ENCODE measurements at places on chromosomes 5 and 9.

DNA sequence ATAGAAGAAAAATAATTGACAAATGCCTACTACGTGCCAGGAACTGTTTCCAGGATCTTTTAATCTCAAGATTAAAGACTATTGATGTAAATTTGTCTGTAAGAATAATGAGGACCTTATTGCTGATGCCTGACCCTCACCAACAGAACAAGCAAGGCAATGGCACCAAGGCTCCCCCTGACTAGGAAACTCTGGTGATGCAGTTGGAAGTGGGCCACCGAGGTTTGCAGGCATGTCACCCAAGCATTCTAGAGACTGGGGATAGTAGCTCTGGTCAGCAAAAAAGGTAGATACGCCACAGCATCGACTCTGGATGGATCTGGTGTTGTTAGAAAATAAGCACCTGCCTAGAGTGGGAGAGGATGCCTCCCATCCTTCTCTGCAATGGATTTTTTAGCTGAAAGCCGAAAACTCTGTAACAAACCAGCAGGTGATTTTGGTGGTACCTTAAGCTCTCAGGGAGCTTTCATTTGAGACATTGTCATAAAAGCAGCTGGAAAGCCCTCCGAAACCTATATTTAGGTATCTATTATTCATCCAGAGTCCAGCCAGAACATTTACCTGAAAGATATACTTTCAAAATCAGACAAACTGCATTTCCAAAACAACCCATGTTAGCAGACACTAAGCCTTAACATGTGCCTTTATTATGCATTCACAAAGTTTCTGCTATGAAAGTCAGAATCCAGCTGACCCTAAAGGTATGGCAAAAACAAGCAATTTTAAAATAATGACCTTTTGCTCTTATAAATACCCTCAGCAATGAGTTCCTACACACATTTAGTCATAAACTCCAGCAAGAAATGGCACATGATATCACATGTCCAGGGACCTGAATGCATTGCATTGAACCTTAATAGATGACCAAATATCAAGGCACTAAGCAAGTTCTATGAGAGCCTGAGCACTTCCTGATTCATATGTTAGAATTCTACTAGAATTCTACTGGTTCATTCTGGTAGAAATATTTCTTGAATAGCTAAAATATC lies 308.4 kb downstream of the PDE4D start:
- no peak for DNase-seq

DNA sequence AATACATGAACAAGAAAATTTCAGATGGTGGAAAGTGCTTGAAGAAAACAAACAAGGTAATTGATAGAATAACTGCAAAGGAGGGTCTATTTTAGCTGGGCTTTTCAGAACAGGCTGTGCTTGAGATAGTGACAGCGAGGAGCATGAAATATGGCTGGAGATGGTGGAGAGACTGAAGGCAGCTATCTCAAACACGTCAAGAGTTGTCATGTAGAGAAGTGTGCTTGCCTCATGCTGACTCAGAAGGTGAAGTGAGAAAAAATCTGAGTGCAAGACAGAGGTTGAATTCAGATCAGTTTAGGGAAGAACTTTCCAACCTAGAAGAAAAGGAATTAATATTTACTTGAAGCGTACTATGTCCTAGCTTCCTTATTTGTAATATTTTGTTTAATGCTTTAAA lies 115.5 kb upstream of the RANBP3L start:
- DNase-seq = no peak

DNA sequence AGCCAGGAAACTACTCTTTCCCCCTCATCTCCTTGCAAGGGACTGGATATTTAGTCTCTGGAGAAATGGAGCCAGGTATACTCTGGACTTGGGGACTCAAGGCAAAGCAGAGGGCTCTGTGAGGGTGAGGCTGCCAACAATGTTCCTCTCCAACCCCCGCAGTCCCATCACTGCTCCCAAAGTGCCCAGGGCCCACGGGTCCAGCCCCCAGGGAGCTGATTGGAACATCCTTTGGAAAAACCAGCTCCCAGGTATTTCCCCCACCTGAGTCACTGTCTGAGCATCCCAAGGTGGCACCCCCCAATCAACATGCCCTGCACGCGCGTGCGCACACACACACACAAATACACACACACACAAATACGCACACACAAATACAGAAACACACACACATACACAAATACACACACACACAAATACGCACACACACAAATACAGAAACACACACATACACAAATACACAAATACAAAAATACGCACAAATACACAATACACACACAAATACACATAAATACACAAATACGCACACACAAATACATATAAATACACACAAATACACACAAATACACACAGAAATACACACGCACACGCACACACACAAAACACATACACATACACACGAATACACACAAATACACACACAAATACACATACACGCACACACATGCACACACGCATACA lies 137.4 kb downstream of the DAB2IP start:
- no peak for DNase-seq

DNA sequence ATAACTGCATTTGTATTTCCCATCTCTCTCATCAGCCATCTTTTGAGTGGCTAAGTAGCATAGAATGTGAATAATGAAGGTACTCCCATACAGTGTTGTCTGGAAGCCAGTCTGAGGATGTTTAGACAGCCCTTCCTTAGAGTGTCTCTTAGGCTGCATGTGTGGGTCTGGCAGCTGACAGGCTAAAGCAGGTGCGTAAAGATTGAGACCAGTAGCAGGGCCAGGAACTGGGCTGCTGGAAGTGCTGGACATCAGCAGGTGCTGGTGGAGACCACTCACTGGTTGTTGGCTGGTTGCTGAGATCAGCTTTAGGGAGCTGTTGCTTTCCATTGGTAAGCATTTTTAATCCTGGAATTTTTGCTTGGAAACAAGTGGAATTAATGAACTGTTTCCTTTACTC lies 197.5 kb downstream of the PCSK5 start:
- DNase-seq = no peak

DNA sequence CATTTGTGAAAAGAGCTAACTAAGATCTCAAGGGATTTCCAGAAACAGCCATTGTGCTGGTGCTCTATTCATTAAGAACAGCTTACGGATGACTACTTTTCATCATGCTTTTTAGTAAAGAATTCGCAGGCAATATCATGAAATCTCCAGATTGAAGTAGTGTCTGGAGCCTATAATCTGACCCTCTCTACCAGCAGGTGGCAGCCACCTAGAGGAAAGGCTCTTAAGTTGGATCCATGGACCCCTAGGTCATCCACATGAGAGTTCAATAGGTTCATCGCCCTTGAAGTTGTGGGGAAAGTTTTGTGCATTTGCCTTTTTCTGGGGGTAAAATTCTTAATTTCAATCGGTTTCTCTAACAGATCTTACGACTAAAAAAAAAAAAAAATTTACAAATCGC lies 82.3 kb downstream of the SLC1A3 start:
- DNase-seq = no peak

- no peak for DNase-seq
Measured at GRCh38 chr9:137416563-137417151, 6.3 kb downstream of the EXD3 start.

DNA sequence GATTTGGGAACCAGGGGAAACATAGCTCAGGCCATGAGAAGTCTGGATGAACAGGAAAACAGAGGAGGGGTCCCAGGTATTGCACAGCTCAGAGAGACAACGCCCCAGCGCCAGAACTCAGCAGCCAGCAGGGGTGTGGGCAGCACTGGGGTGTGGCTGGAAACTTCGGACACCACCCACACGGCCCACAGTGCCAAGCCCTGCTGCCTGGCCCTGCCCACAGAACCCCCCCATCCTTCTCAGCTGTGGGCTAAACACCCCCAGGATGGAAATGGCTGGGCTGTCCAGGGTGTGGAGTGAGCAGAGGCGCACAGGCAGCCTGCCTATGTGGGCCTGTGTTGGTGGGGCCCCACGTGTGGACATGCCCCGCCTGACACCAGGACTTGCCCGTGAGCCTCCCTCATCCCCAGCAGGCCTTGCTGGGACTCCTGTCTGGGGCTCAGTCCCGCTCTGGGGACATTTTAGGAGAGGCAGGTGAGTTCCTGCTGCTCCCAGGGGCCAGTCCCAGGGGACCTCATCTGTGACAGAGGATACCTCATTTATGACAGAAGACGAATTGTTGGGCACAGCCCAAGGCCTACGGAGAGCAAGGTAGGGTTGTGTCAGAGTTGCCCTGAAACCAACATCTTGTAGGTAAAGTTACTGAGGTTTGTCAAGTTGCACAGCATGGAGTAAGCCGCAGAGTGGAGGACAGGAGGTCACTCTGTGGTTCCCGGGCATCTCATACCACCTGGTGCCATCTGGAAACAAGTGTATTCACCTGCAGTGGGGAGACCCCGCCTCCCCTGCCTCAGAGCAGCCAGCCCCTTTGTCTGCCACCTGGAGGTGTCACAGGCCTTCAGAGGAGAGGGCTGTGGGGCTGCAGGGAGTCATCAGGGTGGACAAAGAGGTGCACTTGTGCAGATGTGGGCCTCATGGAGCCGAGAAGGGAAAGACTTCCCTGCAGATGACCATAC lies 183.2 kb downstream of the AUH start:
- no peak for DNase-seq

DNA sequence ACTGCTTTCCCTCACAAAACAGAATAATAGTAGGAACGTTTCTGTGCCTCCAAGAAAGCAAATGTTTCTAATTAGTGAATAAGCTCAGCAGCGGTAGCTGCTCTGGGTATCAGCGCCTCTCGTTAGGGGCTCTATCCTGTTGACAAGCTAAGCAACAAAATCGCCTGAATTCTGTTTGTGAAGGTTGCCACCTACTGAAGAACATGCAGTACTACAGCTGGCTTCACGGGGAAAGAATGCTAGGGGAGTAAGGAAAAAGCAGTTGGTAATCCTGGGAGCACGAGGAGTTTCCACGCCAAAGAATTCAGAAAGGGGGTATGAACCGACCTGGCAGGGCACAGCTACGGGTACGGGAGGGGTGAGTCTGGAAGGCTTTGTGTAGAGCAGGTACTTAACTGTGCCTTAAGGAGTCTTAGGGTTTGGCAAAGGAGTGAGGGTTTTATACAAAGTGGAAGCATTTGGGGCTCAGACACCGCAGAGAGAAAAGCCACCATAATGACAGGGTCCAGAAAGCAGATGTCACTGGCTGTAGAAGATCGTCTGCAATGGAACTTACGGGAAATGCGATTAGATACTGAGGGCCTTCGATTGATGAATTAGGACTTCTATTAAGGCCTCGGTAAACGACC lies 171.7 kb downstream of the TTC39B start:
- no peak for DNase-seq

DNA sequence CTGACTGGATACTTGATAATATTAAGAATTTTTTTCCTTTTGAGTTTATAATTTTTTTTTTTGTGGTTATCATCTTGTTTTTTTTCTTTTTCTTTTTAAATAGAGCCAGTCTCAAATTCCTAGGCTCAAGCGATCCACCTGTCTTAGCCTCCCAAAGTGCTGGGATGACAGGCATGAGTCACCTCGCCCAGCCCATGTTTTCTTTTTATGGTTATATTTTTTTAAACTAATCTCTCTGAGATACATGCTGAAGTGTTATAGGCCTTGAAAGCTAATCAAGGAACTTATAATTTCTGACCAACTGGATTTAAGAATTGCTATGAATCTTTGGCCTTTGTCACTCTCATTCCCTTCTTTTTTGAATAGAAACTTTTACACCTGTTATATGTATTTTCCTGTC lies 6.8 kb upstream of the AMACR start:
- DNase-seq = no peak

- DNase-seq = no peak
Measured at GRCh38 chr5:141848744-141849414, 29.3 kb downstream of the PCDH1 start.

DNA sequence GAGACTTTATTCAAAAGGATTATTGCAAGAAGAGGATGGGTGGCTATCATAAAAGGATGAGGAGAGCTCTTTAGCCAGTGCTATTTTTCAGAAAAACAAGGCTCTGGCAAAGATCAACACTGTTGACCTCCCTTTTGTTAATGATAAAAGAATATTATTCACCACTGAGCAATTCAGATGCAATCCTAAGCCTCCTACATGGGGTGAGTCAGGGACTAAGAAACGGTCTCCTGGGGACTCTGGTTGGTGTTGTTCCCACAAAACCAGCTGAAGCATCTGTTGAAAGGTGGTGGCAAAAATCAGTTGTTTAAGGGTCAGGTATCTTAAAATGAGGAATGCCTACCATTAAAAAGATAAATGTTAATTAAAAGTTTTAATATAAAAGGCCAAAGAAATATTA lies 7.7 kb upstream of the GCNT1 start:
- DNase-seq = no peak

- no peak for DNase-seq
Measured at GRCh38 chr5:84301535-84301934, 83.1 kb downstream of the EDIL3 start.

- no peak for DNase-seq
Measured at GRCh38 chr5:134565791-134566740, 40.6 kb downstream of the JADE2 start.

DNA sequence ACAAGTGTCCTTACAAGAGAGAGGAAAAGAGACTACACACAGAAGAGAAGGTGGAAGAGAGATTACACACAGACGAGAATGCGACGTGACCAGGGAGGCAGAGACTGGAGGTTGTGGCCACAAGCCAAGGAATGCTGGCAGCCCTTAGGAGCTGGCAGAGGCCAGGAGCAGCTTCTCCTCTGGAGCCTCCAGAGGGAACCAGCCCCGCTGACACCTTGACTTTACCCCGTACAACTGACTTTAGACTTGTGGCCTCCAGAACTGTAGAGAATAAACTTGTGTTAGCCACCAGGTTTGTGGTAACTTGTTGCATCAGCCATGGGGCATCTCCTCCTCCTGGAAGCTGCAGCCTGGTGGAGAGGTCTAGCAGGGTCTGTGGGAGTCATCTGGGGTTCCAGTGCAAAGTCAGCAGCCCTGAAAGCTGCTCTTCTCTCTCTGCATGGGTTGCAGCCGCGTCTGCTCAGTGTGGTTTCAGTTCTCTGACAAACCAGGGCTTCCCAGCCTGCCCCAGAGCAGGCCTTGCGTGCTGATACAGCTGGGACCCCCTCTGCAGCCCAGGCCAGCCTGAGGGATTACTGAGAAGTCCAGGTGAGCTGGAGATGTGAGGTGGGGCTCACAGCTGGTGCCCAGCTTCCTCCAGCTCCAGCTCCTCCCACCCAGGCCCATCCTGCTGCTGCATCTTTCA lies 30.8 kb upstream of the CNOT6 start:
- no peak for DNase-seq

DNA sequence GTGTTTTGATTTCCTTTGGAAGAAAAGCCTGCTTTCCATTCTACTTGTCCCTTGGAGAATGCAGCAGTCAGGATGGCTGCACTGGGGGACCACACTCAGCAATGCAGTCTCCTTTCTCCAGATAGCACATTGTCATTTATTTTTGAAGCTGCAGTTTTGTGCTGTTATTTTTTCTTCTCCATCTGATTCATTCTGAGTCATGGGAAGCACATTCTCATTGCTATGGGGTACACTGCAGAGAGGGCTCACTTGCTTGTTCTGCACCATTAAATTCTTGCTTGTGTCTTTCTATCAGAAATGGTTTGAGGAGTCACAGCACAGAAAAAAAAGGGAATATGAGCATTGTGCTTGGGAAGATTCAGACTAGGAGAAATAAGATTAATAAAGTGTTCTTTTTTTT lies 39.7 kb upstream of the POC5 start:
- DNase-seq = no peak

DNA sequence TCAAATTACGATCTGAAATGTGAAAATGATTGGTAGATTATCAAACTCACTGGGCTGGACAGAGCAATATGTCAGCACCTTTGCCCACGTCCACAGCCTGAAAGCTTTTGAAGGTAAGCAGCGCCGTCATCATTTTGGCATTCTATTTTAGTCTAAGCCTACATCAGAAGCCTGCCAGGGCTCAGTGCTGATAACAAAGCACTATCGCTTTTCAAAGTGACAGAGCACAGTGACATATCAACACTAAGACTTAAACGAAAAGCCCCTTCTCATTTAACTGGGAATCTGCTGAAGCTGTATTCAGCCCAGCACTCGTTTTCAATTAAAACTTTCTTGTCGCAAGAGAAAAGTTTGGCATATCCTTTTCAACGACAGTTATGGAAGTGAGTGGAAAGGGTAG lies 1076.3 kb downstream of the PTPRD start:
- no peak for DNase-seq
